ENCODE measurements at places on chromosomes 1 and 21.

DNA sequence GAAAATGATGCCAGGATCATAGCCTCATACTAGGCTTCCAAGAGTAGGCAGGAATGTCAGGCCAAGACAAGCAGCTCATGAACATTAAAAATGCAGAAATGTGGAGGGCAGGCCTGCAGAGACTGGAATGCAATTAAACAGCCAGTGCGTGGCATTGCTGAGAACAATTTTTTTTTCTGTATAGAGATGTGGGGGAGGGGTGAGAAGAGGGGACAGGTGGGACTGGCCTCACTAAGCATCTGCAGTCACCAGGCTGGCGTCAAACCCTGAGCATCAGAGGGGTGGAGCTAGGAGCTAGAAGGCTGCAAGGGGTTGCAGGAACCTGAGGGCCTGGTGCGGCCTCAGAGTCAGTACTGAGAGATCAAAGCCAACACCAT, 114.1 kb downstream of the TNR start:
- no peaks in the 10 kb centered on the region for H3K27me3 ChIP-seq
- no peak overlapping the region for H3K27ac ChIP-seq
- no peak overlapping the region for H3K4me3 ChIP-seq
- no peak for DNase-seq
- H3K36me3 ChIP-seq: no peaks in the 10 kb centered on the region
- H3K4me1 ChIP-seq: no peaks in the 10 kb centered on the region

GRCh38 chr1:179785031-179785431, 41.9 kb downstream of the FAM163A start:
- no peaks in the 10 kb centered on the region for H3K36me3 ChIP-seq
- no peak overlapping the region for H3K4me3 ChIP-seq
- no peaks in the 10 kb centered on the region for H3K4me1 ChIP-seq

DNA sequence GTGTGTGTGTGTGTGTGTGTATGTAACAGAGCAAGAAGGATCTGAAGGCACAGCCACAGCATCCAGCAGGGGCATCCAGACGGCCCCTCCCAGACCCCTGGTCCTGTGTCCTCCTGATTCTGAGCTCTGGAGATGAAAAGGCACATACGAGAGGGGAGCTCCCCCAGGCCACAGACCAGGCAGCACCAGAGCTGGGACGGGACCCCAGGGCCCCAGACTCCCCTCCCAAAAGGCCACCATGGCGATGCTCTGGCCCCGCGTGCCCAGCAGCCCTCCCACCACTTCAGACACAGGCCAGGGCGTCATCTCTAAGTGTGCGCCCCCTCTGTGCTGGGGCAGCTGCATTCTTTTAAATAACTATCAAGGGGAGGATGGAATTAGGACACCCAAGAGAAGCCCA, 245.8 kb downstream of the MATN1 start:
- H3K4me1 ChIP-seq: no peaks in the 10 kb centered on the region
- H3K27ac ChIP-seq: no peak overlapping the region
- no peak overlapping the region for H3K4me3 ChIP-seq
- no peak for DNase-seq

- H3K36me3 ChIP-seq: no peaks in the 10 kb centered on the region
- H3K4me3 ChIP-seq: no peak overlapping the region
- no peaks in the 10 kb centered on the region for H3K27me3 ChIP-seq
- H3K27ac ChIP-seq: no peak overlapping the region
- DNase-seq: no peak
Measured at GRCh38 chr1:115141145-115141454, 51.8 kb upstream of the TSPAN2 start.

GRCh38 chr1:59417406-59417805, 120.5 kb downstream of the FGGY start:
- no peaks in the 10 kb centered on the region for H3K27me3 ChIP-seq
- H3K36me3 ChIP-seq: no peaks in the 10 kb centered on the region
- H3K27ac ChIP-seq: no peak overlapping the region
- H3K4me1 ChIP-seq: no peaks in the 10 kb centered on the region
- DNase-seq: no peak

DNA sequence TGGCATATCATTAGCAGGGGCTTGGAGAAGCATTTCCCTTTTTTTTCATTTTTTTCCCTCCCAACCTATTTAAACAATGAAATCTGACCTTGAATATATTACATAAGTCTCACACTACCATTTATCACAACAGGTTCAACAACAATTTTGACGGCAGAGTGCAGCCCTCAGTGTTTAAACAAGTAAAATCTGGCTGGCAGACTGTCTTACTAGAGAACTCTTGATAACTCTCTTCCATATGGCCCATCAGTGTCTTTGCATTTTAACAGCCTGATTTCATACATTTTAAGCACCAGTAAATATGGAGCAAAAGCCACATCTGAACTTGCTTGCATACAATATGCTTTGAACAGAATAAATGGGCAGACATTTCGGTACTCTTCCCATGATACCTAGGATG, 213.0 kb downstream of the KCTD3 start:
- no peaks in the 10 kb centered on the region for H3K4me1 ChIP-seq
- no peak overlapping the region for H3K27ac ChIP-seq

DNA sequence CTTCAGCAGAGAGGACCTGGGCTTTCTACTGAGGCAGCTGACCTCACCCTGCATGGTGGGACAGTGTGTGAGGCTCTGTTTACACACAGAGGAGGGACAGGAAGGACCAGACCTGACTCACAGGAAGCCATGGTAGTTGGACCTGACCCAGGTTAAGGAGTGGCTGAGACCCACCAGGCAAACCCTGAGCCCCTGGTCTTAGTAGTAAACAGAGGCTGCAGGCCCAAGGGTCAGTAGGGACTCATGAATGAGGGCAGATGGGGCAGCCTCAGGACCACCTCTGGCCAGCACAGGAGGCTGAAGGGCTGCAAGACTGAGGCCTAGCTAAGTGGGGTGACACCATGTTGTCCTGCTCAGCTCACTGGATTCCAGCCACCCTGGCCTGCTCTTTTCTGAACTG, 273.2 kb downstream of the GRIK3 start:
- no peak overlapping the region for H3K4me3 ChIP-seq
- H3K4me1 ChIP-seq: no peaks in the 10 kb centered on the region
- H3K27me3 ChIP-seq: no peaks in the 10 kb centered on the region
- H3K36me3 ChIP-seq: no peaks in the 10 kb centered on the region
- H3K27ac ChIP-seq: no peak overlapping the region

GRCh38 chr21:36055551-36055950, 4.8 kb downstream of the SETD4 start:
- H3K36me3 ChIP-seq: peaks cover 73% of the 10 kb centered on the region
- H3K4me3 ChIP-seq: no peak overlapping the region
- peaks cover 6% of the 10 kb centered on the region for H3K4me1 ChIP-seq
- no peak overlapping the region for H3K27ac ChIP-seq

DNA sequence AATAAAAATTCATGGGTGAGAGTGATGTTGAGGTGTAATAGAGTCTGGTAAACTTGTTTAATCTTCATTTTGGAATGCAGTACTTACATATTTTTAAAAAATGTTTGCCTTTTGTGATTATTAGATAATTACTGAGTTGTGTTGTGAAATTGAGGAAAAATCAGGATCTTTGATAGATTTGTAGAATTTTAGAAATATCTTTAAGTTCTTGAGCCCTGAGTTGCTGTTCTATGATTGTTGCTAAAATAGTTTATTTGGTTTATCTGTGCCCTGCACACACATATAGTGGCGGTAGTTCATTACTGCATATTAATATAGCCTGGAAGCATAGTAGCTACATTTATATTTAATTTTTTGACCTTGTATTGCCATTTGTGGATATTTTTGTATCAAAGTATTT, 1.6 kb downstream of the B3GALT2 start:
- DNase-seq: no peak
- H3K36me3 ChIP-seq: no peaks in the 10 kb centered on the region
- no peak overlapping the region for H3K4me3 ChIP-seq
- H3K4me1 ChIP-seq: no peaks in the 10 kb centered on the region
- H3K27me3 ChIP-seq: no peaks in the 10 kb centered on the region

- H3K4me3 ChIP-seq: no peak overlapping the region
- H3K27ac ChIP-seq: no peak overlapping the region
- H3K36me3 ChIP-seq: no peaks in the 10 kb centered on the region
- H3K27me3 ChIP-seq: peaks cover 32% of the 10 kb centered on the region
- DNase-seq: no peak
- H3K4me1 ChIP-seq: no peaks in the 10 kb centered on the region
Measured at GRCh38 chr1:162400790-162401355, 11.1 kb downstream of the SH2D1B start.

DNA sequence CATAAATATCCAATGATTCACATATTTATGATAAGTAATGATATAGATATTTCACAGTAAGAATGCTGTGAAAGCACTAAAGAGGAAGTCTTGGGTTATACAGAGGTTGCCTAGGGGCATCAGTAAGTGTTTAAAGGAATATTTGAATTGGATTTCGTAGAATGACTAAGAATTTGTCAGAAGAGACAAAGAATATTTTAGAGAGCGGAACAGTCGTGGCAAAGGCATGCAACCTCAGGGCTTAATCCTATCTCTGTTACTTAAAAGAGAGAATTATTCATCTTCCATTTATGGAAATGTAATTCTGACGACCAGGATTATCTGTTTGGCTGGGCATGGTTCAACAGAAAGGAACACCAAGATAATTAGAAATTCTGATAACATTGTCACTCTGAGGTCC, 171.9 kb upstream of the NR5A2 start:
- H3K27ac ChIP-seq: no peak overlapping the region
- no peaks in the 10 kb centered on the region for H3K27me3 ChIP-seq
- H3K4me1 ChIP-seq: no peaks in the 10 kb centered on the region
- H3K36me3 ChIP-seq: no peaks in the 10 kb centered on the region

- peaks cover 3% of the 10 kb centered on the region for H3K4me1 ChIP-seq
- DNase-seq: peak; percentile 50
- H3K27ac ChIP-seq: no peak overlapping the region
- H3K36me3 ChIP-seq: no peaks in the 10 kb centered on the region
- H3K4me3 ChIP-seq: no peak overlapping the region
Measured at GRCh38 chr1:82065916-82066315, 265.2 kb downstream of the ADGRL2 start.

DNA sequence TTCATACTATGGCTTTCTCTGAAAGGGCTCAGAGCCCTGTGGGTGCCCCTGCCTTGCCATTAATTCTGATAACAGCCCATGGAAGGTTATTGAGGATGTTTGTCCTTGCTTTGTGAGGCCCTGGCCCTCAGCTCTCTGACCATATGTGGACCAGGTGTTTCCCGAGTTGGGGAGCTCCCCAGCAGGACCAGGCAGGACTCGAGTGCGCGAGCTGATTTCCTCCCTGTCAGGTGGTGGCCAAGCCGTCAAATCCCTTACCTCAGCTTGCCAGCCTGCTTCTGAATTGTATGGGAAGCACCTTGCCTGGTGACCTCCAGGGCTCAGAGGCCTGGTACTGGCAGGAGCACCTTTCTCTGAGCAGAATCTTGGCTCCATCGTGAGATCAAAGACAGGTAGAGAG, 17.9 kb upstream of the SDE2 start:
- H3K4me3 ChIP-seq: no peak overlapping the region
- peaks cover 3% of the 10 kb centered on the region for H3K27me3 ChIP-seq
- H3K27ac ChIP-seq: no peak overlapping the region
- no peaks in the 10 kb centered on the region for H3K4me1 ChIP-seq
- no peak for DNase-seq

- no peak overlapping the region for H3K4me3 ChIP-seq
- H3K27ac ChIP-seq: no peak overlapping the region
- H3K27me3 ChIP-seq: no peaks in the 10 kb centered on the region
- no peaks in the 10 kb centered on the region for H3K36me3 ChIP-seq
- no peak for DNase-seq
Measured at GRCh38 chr1:101178341-101178687, 58.5 kb upstream of the S1PR1 start.

GRCh38 chr1:101065575-101065974, 40.0 kb upstream of the DPH5 start:
- H3K27me3 ChIP-seq: no peaks in the 10 kb centered on the region
- DNase-seq: no peak
- peaks cover 5% of the 10 kb centered on the region for H3K4me1 ChIP-seq
- H3K4me3 ChIP-seq: no peak overlapping the region
- no peak overlapping the region for H3K27ac ChIP-seq
- no peaks in the 10 kb centered on the region for H3K36me3 ChIP-seq

- peaks cover 7% of the 10 kb centered on the region for H3K4me1 ChIP-seq
- DNase-seq: peak; percentile 83
- no peak overlapping the region for H3K4me3 ChIP-seq
Measured at GRCh38 chr1:221886743-221887414, 145.0 kb upstream of the DUSP10 start.

DNA sequence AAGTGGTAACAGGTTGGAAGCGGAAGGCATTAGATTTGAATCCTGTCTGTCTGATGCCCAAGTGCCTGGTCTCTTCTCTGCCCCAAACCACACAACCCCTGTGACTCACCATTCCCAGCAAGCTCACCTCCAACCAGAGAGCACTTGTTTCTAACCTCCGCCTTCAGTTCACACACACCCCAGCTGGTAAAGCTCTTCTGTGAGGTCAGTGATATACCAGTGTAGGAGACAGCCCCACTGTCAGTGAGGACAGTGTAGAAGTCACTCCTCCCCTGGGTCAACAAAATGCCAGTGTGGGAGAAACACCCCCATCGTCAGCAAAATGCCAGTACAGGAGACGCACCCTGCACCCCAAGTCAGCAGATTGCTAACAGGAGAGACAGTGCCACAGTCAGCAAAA, 2.6 kb downstream of the RIMS3 start:
- no peak overlapping the region for H3K27ac ChIP-seq
- H3K4me1 ChIP-seq: peaks cover 13% of the 10 kb centered on the region
- no peaks in the 10 kb centered on the region for H3K36me3 ChIP-seq
- H3K27me3 ChIP-seq: peaks cover 73% of the 10 kb centered on the region

- H3K4me1 ChIP-seq: no peaks in the 10 kb centered on the region
- no peak overlapping the region for H3K4me3 ChIP-seq
- no peaks in the 10 kb centered on the region for H3K36me3 ChIP-seq
Measured at GRCh38 chr1:184449916-184450315, 63.1 kb downstream of the C1orf21 start.

DNA sequence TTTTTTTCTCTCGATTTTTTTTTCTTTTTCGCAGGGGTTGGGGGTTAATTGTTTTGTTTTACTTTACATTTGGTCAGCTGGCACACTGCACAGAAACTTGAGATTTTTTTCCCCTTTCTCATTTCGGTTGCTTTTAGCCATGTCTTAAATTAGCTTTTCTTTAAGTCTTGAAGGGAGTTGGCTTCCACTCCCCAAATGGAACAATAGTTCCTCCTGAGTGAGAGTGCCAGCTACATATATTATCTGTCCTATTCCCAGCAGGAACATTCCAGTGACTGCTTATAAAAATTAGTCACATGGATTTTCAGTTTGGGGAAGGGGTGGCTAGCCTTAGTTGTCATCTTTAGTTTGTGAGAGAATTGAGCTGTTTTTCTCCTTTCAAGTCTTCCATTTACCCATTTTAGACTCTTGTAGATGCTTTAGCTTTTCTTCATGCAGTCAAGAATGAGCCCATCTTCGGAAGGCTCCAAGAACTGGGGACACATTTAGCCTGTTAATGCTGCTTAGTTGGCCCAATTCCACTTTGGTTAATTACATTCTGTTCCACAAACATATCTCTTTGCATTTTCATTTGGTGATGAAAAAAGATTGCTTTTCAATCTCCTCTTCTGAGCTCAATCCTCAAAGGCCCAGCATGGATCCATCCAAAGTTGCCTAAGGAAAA, 510.1 kb upstream of the CXADR start:
- H3K36me3 ChIP-seq: no peaks in the 10 kb centered on the region
- no peak for DNase-seq
- H3K27me3 ChIP-seq: no peaks in the 10 kb centered on the region
- peak overlapping the region; percentile 79 for H3K27ac ChIP-seq
